SIG-M5 (cell line): ENCODE measurements at places on chromosomes 12 and 14.

DNA sequence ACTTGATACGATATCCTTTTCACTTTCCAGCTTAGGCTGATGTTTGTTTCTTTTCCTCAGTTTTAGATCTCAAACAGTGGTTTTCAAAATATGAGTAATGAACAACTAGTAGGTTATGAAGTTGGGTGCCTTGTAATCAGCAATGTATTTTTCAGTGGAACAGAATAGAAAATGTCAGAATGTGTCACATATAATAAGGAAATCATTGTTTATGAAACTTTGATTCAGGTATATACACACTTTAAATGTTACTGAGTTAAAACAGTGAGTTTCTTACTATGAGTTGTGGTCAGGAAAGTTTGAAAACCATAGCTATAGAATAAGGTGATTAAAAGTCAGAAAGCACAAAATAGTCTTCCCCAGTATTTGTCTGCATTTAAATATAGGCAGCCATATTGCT is 39.8 kb downstream of the TBK1 start:
- DNase-seq: no peak

- DNase-seq: no peak
These were observed 55.4 kb downstream of the RPAP3 start for GRCh38 chr12:47650469-47650868.

- no peak for DNase-seq
These were observed 50.2 kb upstream of the FLRT2 start for GRCh38 chr14:85479771-85480170.

DNA sequence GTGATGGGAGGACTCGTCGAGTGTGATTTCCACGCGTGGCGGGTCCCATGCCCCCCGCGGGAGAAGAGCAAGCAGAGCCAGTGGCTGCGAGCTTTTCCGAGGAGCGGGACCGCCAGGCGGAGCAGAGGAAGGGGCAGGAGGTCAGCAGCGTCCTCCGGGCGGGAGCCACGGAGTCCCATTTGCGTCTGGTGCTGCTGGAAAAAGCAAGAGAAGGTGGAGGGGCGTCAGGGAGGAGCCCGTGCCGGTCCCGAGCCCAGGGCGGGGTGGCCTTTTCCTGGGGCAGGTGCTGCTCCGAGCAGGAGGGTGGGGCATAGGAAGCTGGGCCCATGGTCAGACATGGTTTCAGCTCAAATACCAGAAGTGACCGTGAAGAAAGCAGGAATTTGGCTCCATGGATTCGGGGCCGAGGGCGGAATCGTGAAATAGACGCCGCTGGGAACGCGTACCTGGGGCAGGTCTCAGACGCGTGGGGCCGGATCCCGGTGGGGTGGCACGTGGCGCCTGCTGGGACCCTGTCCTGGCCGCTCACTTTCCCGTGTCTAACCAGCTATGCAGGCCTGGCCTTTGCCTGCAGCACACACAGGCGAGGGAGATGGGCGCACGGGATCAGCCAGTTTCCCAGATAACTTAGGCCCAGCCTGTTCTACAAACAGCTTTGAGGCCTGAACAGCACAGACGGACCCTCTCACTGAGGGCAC is 60.0 kb downstream of the GALNT9 start:
- DNase-seq: no peak

GRCh38 chr12:124856132-124856841 is 7.4 kb downstream of the SCARB1 start:
- no peak for DNase-seq

- DNase-seq: no peak
These were observed 10.9 kb upstream of the ITGB7 start for GRCh38 chr12:53217931-53218307.

- no peak for DNase-seq
These were observed at the start of gene ARHGAP9 for GRCh38 chr12:57479376-57480115. TSS of gene ARHGAP9 (minus strand) at chr12:57479866. CDS start at chr12:57479406, 460 bp downstream.

- DNase-seq: no peak
These were observed 367.3 kb downstream of the ALG10 start for GRCh38 chr12:34389378-34390170.

- DNase-seq: no peak
These were observed 145.6 kb upstream of the SLC38A2 start for GRCh38 chr12:46518169-46518568.

GRCh38 chr14:101250948-101251811 is 310.1 kb upstream of the DIO3 start:
- no peak for DNase-seq

DNA sequence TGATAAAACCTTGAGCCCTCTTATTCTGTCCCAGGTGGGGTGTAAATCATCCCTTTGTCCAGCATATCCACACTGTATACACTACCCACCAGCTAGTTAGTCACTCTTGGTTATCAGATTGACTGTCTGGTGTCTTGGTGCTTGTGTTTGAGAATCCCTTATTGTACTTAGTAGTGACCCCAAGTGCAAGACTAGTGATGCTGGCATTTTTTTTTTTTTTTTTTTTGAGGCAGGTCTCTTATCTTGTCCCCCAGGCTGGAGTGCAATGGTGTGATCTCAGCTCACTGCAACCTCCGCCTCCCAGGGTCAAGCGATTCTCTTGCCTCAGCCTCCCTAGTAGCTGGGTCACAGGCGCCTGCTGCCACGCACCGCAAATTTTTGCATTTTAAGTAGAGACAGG is 5.8 kb downstream of the VRK1 start:
- no peak for DNase-seq

DNA sequence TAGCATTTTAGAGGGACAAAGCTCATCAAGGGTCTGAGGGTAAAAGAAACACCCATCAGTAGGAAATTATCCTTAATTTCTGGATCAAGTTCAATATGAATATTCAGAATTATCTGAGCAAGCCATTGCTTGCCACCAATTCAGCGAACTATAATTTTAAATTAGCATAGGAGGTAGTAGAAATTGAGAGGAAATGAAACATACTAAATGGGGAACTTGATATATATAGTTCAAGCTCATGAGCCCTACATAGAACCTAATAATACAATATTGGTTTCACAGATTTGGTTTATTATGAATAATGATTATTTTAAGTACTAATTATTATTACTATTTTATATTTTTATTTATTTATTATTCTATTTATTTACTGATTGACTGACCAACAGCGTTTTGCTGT is 42.1 kb upstream of the GXYLT1 start:
- DNase-seq: no peak
